ENCODE measurements at places on chromosomes 2 and 18.

- no peak for DNase-seq
These were observed 126.1 kb downstream of the ZNF516 start for GRCh38 chr18:76368976-76369375.

DNA sequence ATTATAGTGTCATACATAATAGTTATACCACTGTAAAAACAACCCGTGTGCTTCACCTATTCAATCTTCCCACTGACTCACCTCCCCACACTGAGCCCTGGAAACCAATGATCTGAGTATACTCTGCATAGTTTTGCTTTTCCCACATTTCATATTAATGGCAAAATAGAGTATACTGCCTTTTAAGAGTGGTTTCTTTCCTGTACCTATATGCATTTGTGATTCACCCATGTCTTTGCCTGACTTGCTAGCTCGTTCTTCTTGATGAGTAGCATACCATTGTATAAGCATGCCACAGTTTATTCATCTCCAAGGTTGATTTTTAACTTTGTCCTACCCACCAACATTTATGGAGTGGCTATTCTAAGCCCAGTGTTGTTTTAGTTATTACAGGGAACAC lies 686.4 kb downstream of the PLCL1 start:
- DNase-seq, result no peak

GRCh38 chr2:110828330-110828729 lies 96.0 kb downstream of the ACOXL start:
- no peak for DNase-seq

- DNase-seq, result no peak
These were observed 368.4 kb downstream of the EN1 start for GRCh38 chr2:118479020-118479419.

- DNase-seq, result no peak
These were observed 66.0 kb downstream of the HPCAL1 start for GRCh38 chr2:10368491-10369231.

- no peak for DNase-seq
These were observed 131.0 kb downstream of the DPP4 start for GRCh38 chr2:161943011-161943410.

DNA sequence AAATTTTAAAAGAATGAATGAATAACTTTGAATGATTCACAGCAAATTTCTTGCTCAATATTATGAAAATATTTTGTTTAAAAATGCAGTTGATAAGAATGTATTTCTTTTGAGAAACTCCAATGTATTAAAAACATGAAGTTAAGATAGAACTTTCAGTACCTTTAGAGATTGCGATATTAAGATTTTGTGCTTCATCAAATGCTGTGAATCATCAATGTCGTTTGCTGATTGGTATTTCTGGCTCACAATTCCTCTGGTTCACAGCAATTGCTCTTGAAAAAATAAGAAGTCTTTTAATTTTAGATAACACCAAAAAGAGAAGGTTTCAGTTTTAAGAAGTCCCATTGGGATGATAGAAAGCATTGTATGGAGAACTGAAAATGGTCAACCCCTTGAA lies 228.7 kb downstream of the IKZF2 start:
- no peak for DNase-seq

GRCh38 chr2:223832241-223832903 lies 5.0 kb downstream of the AP1S3 start:
- DNase-seq, result no peak

GRCh38 chr2:63058144-63058920 lies 7.7 kb downstream of the OTX1 start:
- DNase-seq, result no peak

GRCh38 chr2:228321015-228321414 lies 139.5 kb upstream of the SPHKAP start:
- DNase-seq, result no peak

GRCh38 chr2:240766072-240766471 lies 53.9 kb downstream of the KIF1A start:
- no peak for DNase-seq

GRCh38 chr2:3174626-3175567 lies 202.7 kb downstream of the EIPR1 start:
- DNase-seq, result no peak

GRCh38 chr2:43305517-43305916 lies 79.1 kb upstream of the ZFP36L2 start:
- no peak for DNase-seq

DNA sequence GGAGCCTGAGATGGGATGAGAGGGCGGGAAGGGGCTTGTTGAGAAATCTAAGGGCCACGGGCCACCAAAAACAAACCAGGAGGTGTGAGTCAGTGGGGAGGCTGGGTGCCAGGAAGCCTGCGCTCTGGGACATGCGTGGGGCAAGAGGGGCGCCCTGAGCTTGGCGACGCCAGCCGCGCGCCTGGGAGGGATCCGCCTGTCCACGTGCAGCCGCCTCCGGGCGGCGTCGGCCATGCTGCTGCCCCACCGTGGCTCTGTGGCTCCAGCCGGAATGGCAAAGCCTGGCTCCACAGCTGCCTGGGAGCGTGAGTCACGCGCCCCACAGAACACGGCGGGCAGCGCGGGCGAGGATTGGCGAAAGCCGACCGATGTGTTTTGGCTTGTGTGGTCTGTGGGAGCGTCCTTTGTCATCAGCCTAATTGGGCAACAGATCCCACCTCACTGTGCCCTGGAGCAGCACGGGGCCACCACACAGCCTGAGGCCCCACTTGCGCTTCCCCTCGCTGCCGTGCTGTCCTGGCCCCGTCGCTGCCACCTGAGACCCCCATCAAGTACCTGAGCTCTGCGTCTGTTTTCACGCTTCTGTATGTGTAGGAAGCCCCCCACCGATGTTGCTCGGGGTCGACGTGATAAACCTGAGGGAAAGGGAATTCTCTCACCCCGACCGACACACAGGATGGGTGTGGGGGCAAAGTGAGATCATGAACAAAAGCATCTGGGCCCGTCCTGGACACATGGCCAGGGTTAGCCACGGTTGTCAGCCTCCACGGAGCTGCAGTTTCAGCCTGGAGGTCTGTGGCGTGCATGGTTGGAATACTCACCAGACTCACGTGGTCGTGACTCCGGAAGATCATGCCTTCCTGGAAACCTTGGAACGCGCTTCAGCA lies 80.5 kb downstream of the NFATC1 start:
- DNase-seq, result no peak

- DNase-seq, result no peak
These were observed 3.9 kb upstream of the C2orf69 start for GRCh38 chr2:199907008-199907714.

DNA sequence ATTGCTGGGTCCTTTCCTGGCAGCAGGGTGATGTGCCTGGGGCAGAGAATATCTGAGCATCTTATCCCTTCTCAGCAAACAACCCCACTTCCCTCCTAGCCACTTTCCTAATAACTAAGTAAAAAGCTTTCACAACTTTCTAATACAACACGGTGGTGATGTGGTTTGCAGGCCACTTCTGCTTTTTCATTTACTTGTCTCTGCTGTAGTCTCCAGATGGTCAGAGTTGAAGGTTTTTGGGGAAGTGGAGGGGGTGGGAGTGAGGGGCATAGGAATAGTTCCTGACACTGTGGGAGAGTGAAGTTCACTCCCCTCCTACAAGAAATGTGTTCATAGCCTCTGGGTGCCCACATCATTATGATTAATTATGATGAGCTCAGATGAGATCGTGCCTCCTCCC lies 11.6 kb downstream of the OXER1 start:
- DNase-seq, result no peak

DNA sequence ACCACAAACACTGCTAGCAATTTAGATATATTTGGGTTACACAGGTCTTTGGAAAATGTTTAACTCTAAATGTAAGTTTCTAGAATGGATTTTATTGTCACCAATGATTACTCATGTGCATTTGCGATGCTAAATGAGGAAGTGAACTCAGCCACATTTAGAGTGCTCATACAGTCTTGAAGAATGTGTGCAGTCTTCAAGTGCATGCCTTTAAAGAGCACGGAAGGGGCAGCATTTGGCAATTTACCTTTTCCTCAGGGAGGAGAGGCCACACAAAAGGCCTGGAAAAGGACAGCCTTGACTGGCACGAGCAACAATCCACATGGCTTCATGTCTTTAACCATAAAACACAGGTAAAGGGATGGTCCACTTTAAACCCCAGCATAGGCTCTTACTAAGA lies 78.5 kb upstream of the STK17B start:
- DNase-seq, result no peak

GRCh38 chr2:201275990-201276389 lies 15.7 kb downstream of the CASP8 start:
- DNase-seq, result no peak

GRCh38 chr18:70627182-70627802 lies 338.4 kb downstream of the SOCS6 start:
- no peak for DNase-seq

GRCh38 chr2:18253686-18254197 lies 306.7 kb downstream of the RDH14 start:
- DNase-seq, result no peak

DNA sequence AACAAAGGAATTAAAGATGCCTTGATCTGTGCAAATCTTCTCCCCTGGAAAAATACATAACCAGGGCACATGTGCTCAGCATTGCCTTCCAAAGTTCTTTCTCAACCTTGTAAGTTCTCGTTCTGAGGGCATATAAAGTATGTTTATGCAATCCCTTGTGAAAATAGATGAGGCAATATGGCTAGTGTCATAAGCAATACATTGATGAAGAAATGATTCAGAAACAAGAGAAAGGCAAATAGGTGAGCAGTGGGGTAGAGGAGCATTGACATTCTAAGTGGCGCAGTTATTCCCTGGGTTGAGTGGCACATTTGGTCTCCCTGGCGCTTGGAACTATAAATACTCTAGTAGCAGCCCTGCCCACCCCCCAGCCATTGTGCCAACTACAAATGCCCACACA lies 57.4 kb upstream of the PGAP1 start:
- DNase-seq, result no peak

GRCh38 chr2:113248997-113249770 lies 29.5 kb downstream of the PAX8 start:
- DNase-seq, result peak; percentile 74

GRCh38 chr2:24908461-24908901 lies 11.6 kb downstream of the ADCY3 start:
- DNase-seq, result no peak

GRCh38 chr2:164903204-164903603 lies 52.1 kb downstream of the SLC38A11 start:
- no peak for DNase-seq

- no peak for DNase-seq
These were observed 42.0 kb upstream of the UBE2E3 start for GRCh38 chr2:180938451-180938850.

DNA sequence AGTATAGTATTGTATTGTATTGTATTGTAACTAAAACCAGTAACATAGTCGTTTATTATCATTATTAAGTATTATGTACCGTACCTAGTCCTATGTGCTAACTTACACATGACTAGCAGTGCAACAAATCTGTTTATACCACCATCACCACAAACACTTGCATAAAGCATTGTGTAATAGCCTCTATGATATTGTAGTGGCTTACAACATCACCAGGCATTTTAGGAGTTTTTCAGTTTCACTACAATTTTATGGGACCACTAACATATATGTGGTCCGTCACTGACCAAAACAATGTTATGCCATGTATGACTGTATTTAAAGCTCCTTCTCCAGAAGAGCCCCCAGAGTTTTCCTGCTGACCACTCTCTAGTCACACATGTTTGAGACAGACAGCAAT lies 306.2 kb downstream of the SETBP1 start:
- DNase-seq, result no peak

DNA sequence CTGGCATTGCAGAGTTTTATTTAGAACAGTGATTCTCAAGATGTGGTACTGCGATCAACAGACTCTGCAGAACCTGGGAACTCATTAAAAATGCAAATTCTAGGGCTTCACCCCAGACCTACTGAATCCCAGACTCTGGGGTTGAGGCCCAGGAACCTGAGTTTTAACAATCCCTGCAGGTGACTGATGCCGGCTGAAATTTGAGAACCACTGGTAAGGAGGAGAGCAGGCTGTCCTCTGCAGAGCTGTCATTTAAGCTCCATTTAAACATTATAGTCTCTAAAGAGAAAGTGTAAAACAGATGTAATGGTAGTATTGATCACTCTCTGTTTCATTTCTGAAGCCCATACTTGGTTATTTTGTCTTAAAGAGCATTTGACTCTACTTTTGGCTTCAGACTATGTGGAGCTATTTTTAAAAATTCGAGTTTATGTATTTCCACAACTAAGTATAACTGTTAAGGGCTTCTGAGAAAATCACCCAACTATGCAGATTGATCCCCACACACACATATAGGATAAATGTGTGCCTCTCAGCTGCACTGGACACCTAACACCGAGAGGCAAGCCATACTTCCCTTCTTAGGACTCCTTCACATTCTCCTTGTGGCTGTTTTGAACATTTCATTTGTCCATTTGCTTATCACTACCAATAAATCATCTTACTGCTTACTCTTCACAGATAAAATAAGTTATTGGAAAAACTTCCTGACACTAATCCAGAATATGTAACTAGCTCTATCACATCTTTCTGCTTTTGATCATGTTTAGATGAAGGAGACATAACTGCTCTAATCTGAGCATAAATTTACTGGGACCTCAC lies 487.5 kb downstream of the DLGAP1 start:
- no peak for DNase-seq

DNA sequence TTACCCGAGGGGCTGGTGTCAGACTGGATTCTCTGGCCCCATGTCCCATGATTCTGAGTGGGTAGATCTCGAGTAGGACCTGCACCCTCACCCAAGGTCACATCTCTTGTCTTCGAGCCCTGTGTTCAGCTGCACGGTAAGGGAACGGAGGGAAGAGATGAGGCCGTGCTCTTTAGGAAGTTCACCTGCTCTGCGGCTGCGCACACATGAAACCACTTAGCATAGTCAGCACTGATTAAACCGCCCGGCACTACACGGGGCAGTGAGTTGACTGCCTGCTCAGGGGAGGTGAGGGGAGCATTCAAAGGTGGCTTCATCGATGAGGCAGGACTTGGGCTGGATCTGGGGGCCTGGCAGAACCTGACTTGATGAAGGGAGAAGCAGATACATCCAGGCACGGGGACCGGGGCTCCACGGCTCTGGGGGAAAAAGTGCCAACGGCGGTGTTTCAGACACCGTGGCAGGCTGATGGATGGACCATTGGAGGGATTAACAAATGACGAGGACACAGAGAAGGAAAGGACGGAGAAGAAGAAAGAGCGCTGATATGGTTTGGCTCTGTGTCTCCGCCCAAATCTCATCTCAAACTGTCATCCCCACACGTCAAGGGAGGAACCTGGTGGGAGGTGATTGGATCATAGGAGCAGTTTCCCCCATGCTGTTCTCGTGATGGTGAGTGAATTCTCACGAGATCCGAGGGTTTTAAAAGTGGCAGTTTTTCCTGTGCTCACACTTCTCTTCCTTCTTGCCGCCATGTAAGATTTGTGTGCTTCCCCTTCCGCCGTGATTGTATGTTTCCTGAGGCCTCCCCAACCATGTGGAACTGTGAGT lies 248.6 kb downstream of the CYP26B1 start:
- DNase-seq, result no peak

GRCh38 chr2:78999406-78999805 lies 26.1 kb upstream of the REG3G start:
- no peak for DNase-seq

DNA sequence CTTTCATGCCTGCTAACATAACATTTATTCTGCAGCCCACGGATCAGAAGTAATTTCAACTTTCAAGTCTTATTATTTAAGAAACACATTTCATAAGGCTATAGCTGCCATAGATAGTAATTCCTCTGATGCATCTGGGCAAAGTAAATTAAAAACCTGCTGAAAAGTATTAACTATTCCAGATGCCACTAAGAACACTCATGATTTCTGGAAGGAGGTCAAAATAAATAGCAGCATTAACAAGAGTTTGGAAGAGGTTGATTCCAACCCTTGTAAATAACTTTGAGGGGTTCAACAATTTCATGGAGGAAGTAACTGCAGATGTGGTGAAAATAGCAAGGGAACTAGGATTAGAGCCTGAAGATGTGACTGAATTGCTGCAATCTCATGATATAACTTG lies 77.6 kb downstream of the CCDC148 start:
- no peak for DNase-seq

Data from activated naive CD4-positive, alpha-beta T cell treated with anti-CD3 and anti-CD28 coated beads, Interleukin-2, amount 50 U/mL, for 16 hours (primary cell).